MM.1S (cell line): ENCODE measurements at places on chromosomes 12 and 14.

- DNase-seq: no peak
Observed at GRCh38 chr12:5268424-5269210, 163.3 kb upstream of the NTF3 start.

- DNase-seq: no peak
Observed at GRCh38 chr12:122187466-122187865, 4.5 kb downstream of the LRRC43 start.

DNA sequence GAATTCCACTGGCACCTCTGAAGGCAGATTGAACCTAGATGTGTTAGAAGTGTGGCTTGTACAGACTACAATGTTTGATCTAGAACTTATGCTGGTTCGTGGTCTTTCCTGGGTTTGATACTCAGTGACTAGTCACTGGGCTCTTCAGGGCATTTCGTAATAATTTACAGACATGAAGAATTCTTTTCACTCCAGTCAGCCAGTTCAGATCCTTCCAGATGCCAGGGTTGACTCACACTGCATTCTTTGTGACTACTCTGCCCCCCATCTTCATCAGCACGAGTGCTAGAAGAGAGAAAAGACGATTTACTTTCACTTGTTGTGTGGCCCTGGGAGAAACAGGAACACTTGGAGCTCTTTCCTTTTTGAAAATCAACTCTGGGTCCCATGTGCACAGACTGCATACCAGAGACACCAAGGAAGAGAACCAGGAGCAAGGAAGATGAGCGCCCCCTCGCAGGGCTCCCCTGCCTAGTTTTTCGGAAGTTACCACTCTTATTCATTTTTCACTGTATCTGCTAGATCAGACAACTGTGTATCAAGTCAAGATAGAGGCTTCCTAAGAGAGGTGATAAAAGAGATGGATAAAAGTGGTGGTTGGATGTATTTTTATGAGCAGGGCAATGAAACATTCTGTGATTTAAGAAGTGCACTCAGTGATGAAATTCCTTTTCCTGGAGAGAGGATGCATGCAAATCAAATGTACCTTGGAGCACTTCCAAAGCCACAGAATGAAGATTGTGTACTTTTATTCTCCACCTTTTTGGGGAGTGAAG lies 33.5 kb upstream of the EVL start:
- no peak for DNase-seq

GRCh38 chr14:68157971-68158371 lies 338.4 kb downstream of the RAD51B start:
- DNase-seq: no peak

DNA sequence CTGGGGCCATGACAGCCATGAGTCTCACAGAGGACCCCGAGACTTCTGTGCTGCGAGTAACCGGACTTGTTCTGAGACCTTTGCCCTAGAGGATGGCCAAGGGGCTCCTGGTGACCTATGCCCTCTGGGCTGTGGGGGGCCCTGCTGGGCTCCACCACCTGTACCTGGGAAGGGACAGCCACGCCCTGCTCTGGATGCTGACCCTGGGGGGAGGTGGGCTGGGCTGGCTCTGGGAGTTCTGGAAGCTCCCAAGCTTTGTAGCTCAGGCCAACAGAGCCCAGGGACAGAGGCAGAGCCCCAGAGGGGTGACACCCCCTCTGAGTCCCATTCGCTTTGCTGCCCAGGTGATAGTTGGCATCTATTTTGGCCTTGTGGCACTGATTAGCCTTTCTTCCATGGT lies 2.1 kb downstream of the DNAJC22 start:
- no peak for DNase-seq

GRCh38 chr12:52458861-52459260 lies 6.9 kb upstream of the KRT6B start:
- DNase-seq: no peak

DNA sequence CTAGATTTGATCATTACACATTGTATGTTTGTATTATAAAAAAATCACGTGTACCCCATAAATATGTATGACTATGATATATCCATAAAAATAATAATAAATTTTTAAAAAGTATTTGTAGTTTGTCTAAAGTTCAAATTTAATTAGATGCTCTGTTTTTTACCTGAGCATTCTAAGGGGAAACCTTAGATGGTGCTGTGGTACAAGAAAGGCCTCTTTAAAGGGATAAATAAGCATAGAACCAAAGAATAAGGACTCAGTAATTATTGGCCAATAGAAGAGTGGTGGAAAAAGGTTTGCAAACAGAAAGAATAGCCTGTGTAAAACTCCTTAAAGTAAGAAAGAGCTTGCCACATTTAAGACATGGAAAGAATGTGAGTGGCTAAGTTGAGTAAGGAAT lies 580.1 kb upstream of the SEL1L start:
- no peak for DNase-seq

- no peak for DNase-seq
Observed at GRCh38 chr12:105190530-105190929, 45.4 kb downstream of the APPL2 start.

DNA sequence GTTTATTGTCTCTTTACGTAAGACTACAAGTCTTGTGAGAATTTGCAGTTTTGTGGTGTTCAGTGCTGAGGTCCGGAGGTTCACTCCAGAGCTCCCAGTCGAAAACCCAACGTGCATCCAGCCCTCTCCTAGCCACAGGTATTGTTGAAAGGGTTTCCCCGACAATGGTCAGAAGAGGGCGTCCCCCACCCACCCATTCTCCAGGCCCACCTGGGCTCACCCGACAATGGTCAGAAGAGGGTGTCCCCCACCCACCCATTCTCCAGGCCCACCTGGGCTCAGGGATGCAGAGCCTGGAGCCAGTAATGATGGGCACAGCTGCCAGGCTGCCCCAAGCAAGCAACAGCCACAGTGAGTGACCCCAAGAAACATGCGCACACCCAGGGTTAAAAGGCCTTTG lies 126.8 kb upstream of the EVL start:
- DNase-seq: no peak

GRCh38 chr14:102317564-102318248 lies 1.8 kb upstream of the ZNF839 start:
- DNase-seq: peak; percentile 72

GRCh38 chr14:53715193-53715721 lies 241.4 kb downstream of the BMP4 start:
- no peak for DNase-seq

DNA sequence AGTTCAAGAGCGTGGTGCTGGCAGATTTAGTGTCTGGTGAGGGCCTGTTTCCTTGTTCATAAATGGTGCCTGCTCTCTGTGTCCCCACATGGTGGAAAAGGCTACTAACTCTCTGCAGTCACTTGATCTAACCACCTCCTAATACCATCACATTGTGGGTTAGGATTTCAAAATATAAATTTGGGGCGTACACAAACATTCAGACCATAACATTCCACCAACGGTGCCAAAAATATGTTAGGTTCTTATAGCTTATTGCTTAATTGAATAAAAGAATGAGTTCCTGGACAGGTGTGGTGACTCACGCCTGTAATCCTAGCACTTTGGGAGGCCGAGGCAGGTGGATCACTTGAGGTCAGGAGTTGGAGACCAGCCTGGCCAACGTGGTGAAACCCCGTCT lies 3.4 kb upstream of the DYRK2 start:
- no peak for DNase-seq

DNA sequence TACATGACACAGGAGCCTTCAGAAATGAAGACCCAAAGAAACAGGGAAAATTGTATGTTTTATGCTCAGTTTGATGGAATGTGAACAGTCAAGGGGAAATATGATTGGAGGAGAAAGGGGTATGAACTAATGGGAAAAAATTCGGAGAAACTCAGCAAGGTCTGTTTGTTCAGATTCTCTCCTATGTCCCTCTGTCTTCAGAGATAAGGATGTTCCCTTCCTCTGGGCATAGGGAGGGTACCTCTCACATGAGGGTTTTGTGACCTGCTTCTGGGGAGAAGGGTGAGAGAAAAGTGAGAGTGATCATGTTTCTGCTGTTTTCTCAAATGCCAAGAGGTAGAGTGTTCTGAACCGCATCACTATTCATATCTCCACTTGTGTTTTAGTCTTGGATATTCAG lies 26.6 kb upstream of the LIMA1 start:
- DNase-seq: no peak
